ENCODE measurements at places on chromosomes 5 and 9.

- no peak for DNase-seq
These were observed 53.3 kb downstream of the TRPC7 start for GRCh38 chr5:136311999-136312398.

DNA sequence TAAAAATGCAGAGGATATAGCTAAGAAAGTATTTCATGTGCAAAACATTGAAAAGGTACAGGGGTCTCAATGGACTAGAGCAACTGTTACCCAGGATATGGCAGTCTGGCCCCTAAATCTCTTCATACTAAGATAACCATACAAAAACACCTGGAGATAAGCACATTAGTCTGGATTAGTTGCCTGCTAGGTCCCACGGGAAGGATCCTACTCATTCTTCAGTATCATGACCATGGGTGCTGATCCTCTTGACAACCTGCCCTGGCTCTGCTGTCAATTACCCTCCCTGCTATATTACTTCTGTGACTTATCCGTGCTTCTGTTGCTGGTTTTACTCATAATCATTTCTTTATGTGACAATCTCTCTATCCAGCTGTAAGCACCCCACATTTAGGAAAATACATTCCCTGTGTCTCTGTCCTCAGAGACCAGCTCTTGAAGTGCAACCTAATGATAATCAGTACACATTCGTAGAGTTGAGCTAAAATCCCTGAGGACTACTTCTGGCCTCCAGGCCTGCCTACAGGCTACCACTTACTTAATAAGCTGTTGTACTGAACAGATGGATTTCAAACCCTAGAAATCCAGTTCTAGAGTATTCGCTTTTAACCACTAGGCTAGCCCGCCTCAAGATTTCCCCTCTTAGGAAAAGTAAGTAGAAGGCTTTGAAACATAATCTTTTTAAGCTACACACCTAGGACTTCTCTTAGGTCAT, 190.5 kb upstream of the OR13F1 start:
- DNase-seq, result no peak

DNA sequence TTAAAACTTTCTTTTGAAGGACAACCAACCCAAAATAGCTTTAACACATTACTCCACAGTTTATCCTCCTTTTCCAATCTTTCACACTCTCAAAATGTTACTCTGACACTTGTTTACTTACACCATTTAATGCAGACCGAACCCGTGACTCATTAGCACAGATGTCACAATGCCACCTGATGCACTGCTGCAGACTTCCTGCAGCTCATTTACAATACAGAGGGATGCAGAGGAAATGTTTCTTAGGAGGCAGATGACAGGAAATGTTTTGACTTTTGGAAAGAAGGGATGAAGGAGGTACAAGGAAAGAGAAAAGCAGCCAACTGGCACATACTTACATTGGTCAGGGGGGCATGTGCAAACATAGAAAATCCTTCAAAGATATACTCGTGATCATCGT, 39.0 kb downstream of the DROSHA start:
- DNase-seq, result no peak

- no peak for DNase-seq
These were observed 28.3 kb downstream of the ALG2 start for GRCh38 chr9:99193466-99193821.

- peak; percentile 81 for DNase-seq
These were observed 4.9 kb upstream of the HRH2 start for GRCh38 chr5:175652741-175653663.

DNA sequence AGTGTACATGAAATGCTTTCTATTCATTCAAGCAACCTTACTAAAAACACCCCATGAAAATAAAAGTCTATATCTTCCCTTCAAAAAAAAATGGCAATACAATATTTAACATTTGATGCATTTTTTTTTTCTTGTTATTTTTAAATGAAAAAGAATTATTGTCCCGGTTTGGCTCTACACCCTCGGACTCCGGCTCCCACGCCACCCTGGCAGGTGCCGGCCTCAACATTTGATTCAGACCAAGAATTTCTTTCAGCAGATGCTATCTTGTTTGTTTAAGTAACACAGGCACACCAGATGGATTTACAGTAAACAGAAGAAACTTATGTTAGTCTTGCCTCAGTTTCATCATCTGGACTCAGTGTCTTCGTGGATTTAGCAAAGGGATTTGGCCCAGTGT, 146.8 kb downstream of the PRKACG start:
- no peak for DNase-seq

DNA sequence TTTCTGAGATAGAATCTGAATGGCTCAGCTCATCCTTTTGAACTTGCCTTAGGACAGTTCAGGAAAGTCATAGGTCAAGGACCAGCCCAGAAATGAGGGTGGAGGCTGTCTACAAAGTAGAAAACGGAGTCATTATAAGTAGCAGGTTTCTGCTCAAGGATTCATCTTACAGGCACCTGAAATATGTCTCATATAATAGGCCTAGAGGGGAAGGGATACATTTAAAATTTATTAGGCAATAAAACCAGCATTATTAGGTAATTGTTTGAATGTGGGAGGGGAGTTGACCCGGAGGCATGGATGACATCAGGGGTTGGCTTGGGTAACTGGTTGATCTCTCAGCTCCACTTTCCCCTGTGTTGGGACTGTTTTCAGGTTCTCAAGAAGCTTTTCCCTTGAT, 11.9 kb upstream of the GALNT10 start:
- DNase-seq, result no peak

- no peak for DNase-seq
These were observed 600.7 kb upstream of the SGCD start for GRCh38 chr5:155726267-155726666.

DNA sequence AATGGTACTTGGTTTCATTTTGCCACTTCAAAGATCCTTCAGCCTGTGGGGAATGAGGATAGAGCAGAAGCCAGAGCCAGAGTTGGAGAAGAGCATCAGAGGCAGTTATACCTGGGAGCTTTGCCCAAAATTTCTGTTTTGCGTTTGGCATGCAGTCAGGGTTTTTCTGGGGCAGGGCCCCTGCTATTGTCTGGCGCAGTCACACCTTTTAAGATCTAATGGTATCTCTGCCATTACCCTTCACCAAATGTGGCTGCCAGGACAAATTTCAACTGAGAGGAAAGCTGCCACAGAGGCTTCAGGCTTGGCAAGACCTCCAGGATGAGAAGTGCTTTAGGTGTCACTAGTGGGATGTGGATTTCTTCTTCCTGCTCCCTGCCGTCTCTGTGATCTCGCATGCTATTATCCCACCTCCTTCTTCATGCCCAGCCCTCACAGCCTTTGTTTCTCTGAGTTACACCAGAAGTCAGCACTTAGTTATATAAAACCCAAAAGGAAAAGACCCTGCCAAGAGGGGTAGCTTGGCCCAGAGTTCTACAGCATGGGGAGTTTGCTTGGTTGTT, 357.0 kb downstream of the TLE4 start:
- no peak for DNase-seq

DNA sequence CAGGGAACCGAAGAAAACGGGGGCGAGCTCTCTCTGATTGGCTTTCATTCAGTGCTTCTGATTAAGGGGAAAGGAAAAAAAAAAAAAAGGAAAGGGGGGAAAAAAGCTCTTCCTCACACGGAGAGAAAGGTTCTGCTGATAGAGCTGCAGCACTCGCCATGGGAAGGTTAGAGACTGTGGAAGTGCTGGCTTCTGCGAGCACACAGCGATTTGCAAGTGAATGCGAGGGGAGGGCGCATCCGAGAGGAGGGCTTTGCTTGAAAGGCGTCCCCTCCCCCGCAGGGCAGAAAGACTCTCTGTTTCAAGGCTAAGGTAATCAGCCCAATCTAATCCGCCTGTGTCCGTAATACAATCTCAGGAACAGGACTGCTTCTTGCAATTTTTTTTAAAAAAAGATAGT, at the start of gene CDH10:
Gene CDH10, minus strand, starts transcription at position 218 of the 400 bp plus-strand sequence. CDS start 51,488 bp downstream, outside the sequence.
- DNase-seq, result no peak

GRCh38 chr5:149156435-149157083, 15.3 kb downstream of the ABLIM3 start:
- DNase-seq, result no peak

DNA sequence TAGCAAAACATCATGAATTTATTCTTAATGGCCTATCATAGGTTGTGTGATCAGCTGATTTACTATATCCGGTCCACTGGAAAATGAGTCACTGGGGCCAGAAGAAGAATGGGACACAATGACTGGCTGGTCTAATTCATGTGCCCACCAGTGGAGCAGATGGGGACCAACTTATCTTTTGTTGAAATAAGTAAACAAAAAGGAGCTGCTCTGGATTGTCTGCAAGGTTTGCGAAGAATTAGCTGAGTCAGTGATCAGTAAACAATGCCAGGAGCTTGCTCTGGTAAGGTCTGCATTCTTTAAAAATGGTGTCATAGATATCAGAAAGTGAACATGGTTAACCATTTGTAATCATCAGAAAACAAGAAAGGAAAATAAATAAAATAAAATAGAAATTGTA, 128.0 kb downstream of the RASEF start:
- DNase-seq, result no peak

DNA sequence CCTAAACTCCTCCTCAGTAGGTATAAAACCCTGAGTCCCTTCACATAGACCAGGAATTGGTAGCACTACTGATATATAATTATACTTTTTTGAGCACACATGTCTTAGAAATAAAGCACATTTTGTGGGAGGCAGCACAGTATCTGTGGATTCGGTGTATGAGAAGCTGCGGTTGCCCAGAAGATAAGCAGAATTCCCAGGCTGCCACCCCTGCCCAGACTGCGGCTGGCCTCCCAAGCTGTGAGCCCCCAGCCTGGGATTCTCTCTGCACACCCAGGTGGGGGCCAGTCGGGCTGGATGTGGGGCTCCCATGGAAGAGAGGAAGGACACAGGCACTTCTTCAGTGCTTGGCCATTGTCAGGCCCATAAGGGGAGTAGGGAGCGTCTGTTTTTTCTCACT, 25.6 kb upstream of the ANGPTL2 start:
- no peak for DNase-seq

DNA sequence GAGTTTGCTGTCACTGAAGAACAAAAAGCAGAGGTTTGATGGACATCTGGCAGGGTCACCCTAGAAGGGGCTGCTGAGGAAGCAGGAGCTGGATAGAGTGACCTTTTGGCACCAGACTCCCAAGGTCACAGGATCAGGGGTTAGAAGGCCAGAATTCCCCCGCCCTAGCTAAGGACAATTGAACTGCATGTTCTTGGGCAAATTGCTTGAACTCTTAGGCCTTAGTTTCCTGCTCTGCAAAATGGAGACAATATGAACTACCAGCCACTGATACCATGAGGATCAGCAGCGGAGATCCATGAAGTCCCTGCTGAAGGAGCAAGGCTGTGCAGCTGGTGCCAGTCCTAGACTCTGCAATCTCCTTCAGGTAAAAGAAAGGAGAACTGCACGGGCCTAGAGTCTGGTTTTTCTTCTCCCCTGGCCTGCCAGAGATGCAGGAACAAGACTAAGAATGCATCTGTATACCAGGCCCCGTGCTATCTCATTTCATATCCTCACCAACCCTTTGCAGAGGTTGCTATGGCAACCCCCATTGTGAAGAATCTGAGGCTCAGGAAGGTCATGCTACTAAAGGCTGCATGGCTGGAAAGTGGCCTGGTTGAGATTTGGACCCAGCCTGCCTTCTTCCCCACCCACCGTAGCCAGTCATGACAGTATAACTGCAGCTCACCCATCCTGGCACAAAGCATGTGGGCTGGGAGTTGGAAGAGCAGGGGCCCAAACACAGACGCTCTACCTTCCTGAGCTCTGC, 33.7 kb downstream of the CAMK2A start:
- no peak for DNase-seq

- DNase-seq, result no peak
These were observed 9.7 kb downstream of the LIFR start for GRCh38 chr5:38546691-38547146.

GRCh38 chr9:120683150-120683549, 31.1 kb downstream of the MEGF9 start:
- no peak for DNase-seq

GRCh38 chr5:148152781-148153180, 15.6 kb upstream of the SPINK14 start:
- no peak for DNase-seq

DNA sequence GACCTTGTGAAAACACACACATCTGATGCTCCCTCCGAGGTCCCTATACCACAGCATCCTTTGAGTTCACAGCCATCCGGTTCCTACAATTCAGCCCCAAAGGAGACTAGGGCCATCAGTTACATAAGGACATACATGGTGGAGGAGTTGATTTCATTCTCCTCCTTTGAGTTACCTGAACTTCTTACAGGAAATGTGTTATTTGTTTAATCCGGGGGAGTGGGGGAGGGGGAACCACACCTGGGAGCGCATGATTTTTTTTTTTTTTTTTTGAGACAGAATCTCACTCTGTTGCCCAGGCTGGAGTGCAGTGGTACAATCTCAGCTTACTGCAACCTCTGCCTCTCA, 30.7 kb downstream of the SEMA4D start:
- DNase-seq, result no peak

GRCh38 chr9:93852728-93853127, 102.4 kb downstream of the BARX1 start:
- DNase-seq, result no peak

DNA sequence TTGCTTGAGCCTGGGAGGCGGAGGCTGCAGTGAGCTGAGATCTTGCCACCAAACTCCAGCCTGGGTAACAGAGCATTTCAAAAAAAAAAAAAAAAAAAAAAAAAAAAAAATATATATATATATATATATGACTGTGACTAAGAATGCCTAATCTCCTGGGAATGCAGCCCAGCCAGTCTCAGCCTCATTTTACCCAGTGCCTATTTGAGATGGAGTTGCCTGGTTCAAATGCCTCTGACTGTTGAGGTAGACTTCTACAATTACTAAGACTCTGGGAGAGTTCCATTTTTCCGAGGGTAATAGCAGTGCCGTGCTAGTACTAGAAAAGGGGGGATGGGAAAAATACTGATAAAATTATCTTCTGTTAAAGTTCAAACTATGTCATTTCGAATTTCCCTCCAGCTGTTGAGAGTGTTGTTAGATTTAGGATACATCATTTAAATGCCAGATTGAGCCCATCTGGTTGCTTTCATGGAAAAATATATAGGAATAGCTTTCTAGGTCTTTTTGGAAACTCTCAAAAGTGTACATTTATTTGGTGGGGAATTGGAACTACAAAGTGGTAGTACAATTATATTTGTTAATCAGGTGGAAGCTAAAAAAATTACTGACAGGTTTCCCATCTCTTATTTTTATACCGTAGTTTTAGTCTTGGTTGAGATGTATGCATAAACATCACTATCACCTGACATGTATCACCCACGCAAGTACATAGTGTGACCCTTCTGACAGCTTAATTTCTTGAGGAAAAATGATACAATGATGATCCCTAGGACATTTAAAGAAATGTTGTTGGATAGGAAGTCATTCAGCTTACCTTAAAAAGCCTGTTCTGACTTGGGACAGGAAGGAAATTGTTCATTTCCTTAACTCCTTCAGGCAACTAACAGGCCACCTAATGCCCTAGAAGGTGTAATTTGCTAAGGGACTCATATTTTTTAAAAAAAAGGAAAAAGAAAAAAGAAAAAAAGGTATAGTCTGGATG, 214.9 kb downstream of the ADAMTSL1 start:
- DNase-seq, result no peak

GRCh38 chr9:100028201-100028784, 70.5 kb downstream of the ERP44 start:
- DNase-seq, result peak; percentile 73
